ENCODE measurements at places on chromosomes 6 and 20.

GRCh38 chr6:122770835-122771601 is 8.5 kb upstream of the FABP7 start:
- peak; percentile 43 for DNase-seq

GRCh38 chr20:32278199-32278643 is 770 bp downstream of the KIF3B start:
- DNase-seq, result no peak

DNA sequence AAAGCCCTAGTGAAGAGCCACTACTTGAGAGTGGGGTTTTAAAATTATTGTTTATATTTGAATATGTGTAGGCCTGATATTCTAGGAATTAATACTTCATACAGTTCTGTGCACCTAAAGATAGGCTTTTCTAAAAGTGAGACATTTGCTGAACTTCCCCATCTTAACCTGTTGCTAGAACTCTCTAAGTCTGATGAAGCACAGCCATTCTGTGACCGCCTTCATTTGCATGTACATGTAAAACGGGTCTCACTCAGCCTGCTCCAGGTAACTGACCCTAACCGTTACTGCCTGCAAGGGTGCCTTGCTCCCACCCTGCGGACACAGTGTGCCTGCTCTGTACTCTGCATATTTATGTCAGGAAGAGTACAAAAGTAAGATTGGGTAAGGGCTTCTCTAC is 44.3 kb upstream of the IRF4 start:
- DNase-seq, result no peak

DNA sequence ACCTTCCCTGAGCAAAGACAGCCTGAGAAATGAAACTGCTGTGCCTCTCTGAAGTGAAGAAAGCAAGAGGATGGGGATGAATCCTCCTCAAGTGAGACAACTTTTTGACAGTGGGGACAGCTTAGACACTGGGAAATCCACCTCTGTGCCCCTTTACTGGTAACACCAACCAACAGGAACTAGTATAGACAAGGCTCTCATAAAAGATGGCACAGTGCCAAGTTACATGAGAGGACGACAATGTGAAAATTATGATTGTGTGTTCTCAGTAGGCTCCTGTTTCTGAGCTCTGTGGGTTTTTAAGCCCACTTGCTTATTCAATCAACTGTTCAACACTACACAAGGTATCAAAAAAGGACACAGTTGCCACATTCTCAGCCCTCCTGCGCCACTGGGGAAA is 41.6 kb upstream of the LYRM2 start:
- DNase-seq, result no peak

GRCh38 chr6:7721649-7722048 is 4.2 kb upstream of the BMP6 start:
- no peak for DNase-seq

- no peak for DNase-seq
Observed at GRCh38 chr6:101824551-101825345, 431.2 kb downstream of the GRIK2 start.

- no peak for DNase-seq
Observed at GRCh38 chr20:17987988-17988387, 19.2 kb downstream of the MGME1 start.

DNA sequence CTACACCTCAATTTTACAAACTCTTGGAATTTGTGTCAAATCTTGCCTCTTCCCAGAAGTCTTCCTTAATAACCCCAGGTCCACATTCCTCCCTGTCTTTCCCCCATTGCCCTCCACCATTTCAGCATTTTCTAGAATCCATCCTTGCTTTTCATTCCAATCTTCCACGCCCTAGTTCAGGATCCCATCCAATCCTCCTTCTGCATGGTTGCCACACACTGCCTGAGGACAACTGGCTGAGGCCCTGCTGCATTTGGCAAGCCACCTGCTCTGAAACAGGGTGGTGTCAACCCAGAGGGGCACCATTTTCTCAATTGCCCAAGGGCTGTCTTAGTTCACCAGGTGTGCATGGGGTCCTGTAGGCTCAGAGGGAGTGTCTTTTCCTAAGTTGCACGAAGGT is 37.9 kb upstream of the RFPL4B start:
- DNase-seq, result no peak

- DNase-seq, result peak; percentile 63
Observed at GRCh38 chr6:158660333-158660754, 10.5 kb downstream of the SYTL3 start.

DNA sequence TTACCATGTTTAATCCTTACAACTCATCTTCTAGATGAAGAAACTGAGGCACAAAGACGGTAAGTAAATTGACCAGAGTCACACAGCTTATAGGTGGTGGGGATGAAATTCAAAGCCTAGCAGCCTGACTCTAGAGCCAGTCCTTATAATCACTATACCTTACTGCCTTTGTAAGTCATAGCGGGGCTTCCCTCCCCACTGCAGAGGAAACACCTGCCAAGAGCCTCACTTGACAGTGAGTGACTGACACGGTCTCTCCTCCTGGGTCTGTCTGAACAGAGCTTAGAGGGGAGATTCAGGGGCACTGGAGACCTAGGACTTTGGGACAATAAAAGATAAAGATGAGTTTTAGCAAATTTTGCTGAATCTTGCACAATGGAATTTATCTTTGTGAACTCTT is 12.8 kb downstream of the SUN5 start:
- no peak for DNase-seq

DNA sequence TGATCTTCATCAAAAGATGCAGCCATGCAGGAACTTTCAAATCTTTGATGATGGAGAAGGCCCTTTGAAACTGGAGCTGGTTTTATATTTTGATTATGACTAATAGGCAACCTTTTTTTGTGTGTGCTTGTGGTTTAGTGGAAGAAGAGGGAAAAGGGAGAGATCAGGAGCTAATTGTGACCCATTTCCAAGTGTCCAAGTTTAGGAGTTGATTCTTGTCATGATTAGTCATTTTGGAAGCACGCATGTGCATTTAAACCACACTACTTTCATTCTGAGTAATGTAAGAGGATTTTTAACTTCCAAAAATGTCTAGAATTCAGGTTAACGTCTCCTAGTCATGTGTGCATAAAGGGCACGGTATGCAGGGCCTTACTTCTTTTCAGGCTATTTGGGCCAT is 3.5 kb downstream of the FOXO3 start:
- DNase-seq, result no peak

- DNase-seq, result peak; percentile 92
Observed at GRCh38 chr20:36886859-36887751, 11.2 kb downstream of the TLDC2 start.

DNA sequence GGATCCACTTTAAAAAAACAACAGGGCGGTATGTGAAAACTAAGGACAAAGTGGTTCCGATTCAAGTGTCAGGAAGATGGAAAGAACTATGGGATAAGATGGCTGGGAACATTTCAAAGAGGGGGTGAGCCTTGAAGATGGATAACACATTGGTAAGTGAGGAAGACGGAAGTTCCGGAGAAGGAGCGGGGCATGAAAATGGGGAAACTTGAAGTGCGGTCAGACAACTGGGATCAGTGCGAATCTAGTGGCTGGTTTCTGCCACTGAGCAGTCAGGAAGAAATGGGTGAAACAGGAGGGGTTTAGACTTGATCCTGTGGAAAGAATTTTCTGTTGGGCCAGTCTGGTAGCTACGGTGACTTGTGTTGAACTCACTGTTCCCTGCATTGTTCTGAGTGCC is 1.2 kb downstream of the NAA20 start:
- DNase-seq, result no peak

GRCh38 chr6:152572338-152573088 is 64.6 kb downstream of the SYNE1 start:
- no peak for DNase-seq

DNA sequence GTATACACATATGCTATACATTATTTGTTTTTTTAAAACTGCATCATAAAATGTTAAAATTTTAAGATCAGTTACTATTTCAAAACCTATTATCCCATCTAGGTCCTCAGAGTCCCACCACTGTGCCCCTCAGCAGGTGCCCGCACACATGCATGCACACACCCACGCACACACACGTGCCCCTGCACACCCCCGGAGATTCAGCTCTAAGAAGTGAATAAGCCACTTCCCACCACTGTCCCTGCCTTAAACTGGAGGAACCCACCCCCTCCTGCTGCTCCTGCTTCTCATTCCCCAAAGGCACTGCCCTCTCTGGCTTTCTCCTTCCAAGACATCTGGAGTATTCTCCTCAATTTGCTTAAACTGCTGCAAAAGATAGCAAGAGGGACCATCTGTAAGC is 5.4 kb upstream of the FAM210B start:
- DNase-seq, result no peak

DNA sequence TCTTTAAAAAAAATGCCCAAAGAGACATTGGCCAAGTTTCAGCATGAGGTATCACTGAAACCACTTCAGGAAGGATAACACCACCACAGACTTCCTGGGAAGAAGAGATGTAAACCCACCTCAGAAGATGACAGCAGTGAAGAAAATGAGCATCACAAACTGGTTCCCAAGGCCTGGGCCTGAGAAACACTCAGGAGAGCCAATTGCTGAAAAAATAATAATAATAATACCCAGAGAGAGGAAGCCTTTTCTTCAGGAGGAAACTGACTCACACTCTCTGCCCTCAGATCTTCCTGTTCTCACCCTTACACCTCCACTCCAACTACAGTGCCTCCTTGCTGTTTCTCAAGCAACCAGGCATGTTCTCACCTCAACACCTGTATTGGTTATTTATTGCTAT is 68.1 kb upstream of the MAFB start:
- DNase-seq, result no peak

DNA sequence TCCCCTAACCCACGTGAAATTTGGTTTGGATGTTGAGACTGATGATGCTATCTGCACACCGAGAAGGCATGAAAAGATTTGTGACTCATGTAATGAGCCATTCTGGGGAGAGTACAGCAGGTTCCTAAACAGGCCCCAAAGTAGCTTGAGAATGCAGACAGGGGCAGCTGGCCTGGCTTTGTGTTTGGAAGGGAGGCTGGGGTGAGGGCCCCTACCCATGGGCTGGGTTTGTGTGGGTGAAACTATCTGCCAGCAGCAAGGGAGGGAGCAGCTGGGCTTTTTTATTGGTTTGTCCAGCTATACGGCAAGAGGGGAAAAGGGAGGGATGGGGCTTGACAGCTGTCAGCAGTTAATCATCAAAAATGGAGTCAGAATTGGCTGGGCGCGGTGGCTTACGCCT is 87.0 kb upstream of the RNF24 start:
- no peak for DNase-seq

GRCh38 chr20:48665785-48666184 is 162.0 kb downstream of the PREX1 start:
- DNase-seq, result no peak

- DNase-seq, result no peak
Observed at GRCh38 chr20:4876731-4877130, 124.6 kb downstream of the SLC23A2 start.

GRCh38 chr6:142867988-142868812 is 76.8 kb downstream of the HIVEP2 start:
- DNase-seq, result no peak

- no peak for DNase-seq
Observed at GRCh38 chr6:134223796-134224420, 94.0 kb downstream of the SGK1 start.

DNA sequence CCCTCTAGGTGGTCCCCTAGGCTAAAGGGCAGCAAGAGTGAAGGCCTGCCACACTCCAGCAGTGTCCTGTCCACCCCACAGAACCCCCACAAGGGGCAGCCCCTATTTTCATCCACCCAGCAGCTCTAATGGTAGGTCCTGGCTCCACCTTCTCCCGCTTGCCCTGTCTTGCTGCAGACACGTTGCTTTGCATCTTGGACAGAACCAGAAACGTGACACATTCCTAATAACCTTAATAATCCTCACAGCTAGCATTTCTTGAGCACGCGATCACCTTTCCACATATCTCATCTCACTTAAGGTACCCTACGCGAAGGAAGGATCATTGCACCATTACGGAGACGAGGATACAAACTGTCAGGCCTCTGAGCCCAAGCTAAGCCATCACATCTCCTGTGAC is 11.7 kb upstream of the SLC22A23 start:
- DNase-seq, result no peak

GRCh38 chr6:101760843-101761621 is 367.5 kb downstream of the GRIK2 start:
- DNase-seq, result no peak

GRCh38 chr6:144728804-144729203 is 443.7 kb downstream of the UTRN start:
- no peak for DNase-seq

- DNase-seq, result no peak
Observed at GRCh38 chr6:89527634-89528033, 94.7 kb downstream of the ANKRD6 start.

GRCh38 chr6:41426438-41426851 is 91.0 kb downstream of the NCR2 start:
- DNase-seq, result no peak

Data from colonic mucosa (tissue), 4 donors.